ENCODE measurements at places on chromosomes 1 and 21.

GRCh38 chr1:97200595-97200994, 479.0 kb downstream of the PTBP2 start:
- no peak for DNase-seq

DNA sequence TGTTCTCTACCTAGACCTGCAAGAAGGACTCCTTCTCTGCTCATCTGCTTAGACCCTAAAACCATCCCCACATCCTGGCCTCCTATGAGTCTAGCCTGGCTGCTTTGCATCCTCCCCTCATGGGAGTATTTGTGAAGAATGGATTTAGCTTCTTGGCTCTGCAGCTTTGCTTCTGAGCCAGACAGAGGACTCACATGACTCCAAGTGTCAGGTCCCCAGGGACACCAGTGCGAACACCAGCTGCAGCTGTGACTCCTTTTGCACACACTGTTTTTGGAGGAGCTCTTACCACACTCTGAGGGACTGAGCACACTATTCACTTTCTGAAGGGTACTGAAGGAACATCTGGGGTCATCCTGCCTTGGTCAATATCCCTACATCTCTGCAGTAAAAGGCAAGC, 131.8 kb upstream of the SGIP1 start:
- no peak for DNase-seq

GRCh38 chr1:32742956-32743355, 40.4 kb upstream of the SYNC start:
- DNase-seq, result no peak

DNA sequence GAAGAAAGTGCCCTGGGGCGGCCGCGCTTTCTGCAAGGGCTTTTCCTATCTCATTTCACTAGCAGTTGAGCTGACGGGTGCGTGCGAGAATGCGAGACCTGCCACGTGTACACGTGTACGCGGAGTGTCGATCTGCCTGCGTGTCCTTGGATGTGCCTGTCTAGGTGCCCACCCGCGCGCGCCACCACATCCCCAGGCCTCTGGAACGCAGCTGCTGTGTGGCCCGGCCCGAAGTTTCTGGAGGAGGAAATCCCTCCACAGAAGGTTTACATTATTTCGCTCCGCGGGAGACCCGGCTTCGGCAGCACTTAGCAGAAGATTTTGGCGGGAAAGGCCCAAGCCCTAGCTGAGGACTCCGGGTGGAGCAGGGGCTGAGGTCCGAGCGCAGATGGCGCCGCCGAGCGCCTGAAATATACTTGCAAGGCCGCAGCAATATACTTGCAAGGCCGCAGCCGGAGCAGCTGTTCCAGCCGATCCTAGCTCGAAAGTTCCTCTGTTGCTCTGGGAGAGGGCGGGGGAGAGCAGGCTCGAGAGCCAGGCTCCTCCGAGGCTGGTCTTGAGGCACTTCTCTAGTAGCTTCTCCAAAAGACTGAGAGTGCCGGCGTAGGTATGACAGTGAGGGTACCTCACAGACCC, 3.9 kb downstream of the TBX15 start:
- DNase-seq, result peak; percentile 81

DNA sequence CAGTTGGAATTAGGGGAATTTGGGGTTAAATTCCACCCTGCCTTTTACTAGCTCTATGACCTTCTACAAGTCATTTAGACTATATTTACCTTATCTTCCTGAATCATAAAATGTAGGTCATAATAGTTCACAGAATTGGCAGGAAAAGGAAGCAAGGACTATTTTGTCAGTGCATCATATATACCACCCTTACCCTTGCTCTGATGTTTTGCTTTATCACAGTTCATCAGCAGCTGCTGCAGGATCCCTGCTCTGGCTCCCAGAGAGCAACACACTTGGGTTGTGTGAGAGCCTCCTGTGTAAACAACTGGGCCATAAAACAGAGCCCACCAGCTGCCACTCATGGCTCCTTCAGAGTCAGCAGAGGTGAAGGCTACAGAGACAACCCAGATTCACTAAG, 631.6 kb upstream of the CAMK1G start:
- DNase-seq, result no peak

DNA sequence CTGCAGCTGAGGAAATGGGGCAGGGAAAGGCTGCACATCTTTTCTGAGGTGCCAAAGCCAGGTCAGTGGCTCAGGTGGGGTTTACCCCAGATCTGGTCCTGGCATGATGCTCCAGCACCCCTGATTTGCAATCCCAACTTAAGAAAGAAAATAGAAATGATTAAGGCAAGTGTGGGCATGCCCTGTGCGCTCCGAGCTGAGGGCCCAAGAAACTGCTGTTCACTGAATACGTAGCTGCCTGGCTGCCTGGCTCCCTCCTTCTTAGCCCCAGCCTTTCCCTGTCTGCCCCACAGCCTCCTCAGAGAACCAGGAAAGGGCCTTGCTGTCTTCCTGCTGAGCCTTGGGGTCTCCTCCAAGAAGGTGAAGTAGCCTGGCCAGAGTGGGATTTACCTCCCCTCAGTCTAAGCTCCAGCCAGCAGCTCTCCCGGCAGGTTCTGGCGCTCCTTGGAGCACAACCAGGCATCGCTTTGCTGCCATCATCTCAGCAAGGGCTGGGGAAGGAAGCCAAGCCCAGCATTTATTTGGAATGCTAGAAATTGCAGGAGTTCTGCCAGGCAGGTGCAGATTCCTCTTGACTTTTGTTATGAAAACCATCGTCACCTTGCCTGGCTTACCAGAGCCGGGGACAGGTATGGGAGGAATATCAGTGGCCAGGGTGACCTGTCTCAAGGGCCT, 51.3 kb upstream of the SELENON start:
- DNase-seq, result no peak

DNA sequence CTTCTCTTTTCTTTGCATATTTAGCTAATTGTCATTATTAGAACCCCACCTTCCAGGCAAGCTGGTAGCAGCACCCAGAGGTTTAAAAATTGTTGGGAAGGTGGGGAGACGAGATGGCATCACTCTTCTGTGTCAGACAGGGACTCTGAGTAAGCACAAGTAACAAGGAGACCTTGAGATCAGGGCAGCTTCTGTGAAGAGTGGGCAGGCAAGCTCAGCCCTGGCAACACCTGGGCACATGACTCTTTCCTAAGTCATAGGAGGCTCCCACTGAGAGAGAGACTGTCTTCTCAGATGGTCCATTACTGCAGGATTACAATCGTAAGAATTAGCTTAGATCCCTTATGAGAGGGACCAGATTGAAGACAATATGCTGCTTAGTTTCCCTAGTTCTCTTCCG, 183.5 kb downstream of the BRINP2 start:
- no peak for DNase-seq

GRCh38 chr1:53147174-53147573, 4.7 kb upstream of the SLC1A7 start:
- DNase-seq, result no peak

DNA sequence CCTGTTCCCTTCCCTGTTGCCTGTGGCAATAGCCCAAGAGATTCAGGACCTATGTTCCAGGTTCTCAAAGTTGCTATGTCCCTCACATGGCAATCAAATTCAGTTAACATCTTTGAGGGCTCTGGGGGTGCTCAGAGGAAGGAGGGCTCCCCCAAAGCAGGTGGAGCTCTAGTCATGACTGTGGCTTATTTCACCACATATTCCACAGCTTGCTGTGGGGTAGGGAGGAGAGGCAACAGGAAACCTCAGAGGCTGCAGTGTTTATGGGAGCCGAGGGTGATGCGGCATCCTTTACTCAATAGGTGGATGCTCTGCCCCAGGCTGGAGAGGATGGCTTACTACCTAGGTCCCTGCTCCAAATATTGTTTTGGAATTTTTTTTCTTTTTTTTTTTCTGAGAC, 1.2 kb upstream of the MKNK1 start:
- DNase-seq, result no peak

- DNase-seq, result no peak
Observed at GRCh38 chr21:44329086-44329889, 9.9 kb downstream of the CFAP410 start.

GRCh38 chr1:226816576-226816975, 53.8 kb upstream of the PSEN2 start:
- DNase-seq, result no peak

GRCh38 chr1:24080131-24080530, 31.8 kb downstream of the MYOM3 start:
- DNase-seq, result no peak

DNA sequence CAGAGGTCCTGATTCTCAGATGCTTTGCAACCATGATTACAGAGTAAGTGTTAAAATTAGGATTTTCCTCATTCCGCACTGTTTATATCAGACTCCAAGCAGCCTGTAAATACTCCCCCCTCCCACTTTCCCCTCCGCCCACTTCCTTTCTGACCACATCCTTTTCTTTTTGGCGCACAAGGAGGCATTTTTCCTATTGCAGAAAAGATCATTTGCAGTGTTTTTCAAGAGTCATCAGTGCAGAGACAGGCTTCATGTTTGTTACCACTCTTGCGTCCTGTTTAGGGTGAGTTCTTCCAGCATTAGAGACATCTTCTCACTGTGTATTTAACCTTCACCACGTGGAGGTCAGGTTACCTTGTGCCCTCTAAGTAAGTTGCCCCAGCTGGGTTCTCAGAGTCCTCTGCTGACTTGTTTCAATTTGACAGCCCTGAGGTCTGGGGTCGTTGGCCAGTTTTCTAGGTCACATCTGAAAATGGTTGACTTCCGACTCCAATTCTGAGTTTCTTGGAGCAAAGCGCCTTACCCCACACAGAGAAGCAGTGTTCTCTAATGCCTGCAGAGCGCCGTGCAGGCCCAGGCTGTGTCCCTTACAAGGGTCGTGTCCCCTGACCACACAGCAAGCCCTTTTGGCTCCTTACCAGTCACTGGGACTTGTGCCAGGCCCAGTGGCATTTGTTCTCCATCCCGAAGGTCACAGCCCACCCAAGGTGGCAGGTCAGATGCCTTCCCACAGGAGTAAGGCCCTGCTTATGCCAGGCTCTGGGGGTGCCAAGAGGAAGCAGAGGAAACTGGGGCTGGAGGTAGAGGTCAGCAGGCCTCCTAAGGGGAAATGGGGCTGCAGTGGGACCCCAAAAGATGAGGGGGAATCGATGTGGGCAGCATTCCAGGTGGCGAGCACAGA, 85.6 kb downstream of the FAM78B start:
- DNase-seq, result peak; percentile 64
